ENCODE measurements at places on chromosomes 12 and 14.

- DNase-seq = no peak
These were observed 45.2 kb upstream of the KCNJ8 start for GRCh38 chr12:21819678-21820077.

DNA sequence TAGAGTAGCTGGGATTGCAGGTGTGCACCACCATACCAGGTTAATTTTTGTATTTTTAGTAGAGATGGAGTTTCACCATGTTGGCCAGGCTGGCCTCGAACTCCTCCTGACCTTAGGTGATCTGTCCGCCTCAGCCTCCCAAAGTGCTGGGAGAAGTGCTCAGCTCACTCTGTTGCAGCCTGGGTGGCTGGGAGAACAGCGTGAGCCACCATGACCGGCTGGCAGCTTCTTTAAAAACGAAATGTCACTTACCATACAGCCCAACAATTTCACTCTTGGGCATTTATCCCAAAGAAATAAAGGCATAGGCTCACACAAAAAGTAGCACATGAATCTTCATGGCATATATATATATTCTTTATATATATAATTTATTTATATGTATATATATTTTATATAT is 4.7 kb upstream of the CFAP73 start:
- DNase-seq = no peak

DNA sequence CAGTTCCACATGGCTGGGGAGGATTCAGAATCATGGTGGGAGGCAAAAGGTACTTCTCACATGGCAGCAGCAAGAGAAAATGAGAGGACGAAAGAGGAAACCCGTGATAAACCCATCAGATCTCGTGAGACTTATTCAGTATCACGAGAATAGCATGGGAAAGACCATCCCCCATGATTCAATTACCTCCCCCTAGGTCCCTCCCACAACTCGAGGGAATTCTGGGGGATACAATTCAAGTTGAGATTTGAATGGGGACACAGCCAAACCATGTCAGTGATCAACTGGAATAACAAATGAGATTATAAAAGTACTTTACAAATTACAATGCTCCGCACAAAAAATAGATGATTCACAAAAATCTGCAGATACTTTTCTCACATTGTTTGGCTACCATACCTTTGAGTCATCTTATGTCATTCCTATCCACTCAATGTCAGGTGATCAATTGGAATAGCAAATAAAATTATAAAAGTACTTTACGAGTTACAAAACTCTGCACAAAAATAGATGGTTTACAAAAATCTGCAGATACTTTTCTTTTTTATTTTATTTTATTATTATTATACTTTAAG is 338.9 kb downstream of the C12orf50 start:
- no peak for DNase-seq

DNA sequence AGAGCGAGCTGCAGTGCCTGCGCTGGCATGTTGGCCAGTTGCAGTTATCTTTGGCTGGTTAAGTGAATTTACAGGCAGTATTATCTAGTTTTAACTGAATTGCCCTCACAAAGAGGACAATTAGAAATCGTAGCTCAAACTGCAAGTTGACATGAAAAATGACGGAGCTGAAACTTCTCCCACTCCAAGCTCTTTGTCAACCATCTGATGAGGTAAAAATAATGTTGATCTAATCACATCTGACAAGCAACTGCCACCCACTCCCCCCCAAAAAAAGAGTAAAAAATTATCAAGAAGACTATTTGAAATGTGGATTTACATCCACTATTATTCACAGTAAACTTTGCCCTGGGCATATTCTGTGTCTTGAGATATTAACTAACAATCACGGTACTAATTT is 84.7 kb upstream of the VASH1 start:
- DNase-seq = no peak

GRCh38 chr12:120207227-120207626 is 6.3 kb upstream of the RPLP0 start:
- DNase-seq = no peak

DNA sequence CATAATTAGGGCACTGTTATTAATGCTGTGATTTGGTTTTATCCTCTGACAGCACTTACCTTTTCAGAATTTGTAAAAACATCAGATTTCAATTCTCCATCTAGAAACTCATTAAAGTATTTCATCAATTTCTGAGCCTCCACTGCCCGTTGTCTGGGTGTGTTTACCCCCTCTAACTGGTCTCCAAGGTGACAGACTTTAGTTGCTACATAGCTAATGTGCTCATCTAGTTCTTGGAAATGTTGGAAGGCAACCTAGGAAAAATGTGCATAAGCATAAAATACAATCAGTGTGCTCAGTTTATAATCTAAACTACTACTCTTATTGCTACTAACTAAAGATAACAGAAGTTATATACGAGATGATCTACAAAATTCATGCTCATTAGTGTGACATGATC is 24.6 kb downstream of the EXOC5 start:
- no peak for DNase-seq

GRCh38 chr12:120674097-120674636 is 12.8 kb upstream of the MLEC start:
- DNase-seq = no peak

DNA sequence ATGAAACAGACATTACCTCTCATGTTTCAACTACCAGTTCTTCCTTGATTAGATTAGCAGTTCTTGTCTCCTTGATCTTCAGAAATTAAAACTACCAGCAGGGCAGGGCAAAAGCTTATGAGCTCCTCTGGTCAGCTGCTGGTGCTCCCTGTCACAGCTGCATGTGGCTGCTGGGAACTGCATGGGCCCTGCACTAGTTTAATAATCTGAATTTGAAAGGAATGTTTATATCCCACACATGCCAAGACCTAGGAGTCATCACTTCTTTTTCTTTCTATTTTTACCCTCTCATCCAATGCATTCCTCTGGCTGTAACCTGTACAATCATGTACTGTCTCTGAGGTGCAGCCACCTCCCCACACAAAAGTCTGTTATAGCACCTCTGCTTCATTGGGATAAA is 73.9 kb downstream of the ARMH4 start:
- no peak for DNase-seq

DNA sequence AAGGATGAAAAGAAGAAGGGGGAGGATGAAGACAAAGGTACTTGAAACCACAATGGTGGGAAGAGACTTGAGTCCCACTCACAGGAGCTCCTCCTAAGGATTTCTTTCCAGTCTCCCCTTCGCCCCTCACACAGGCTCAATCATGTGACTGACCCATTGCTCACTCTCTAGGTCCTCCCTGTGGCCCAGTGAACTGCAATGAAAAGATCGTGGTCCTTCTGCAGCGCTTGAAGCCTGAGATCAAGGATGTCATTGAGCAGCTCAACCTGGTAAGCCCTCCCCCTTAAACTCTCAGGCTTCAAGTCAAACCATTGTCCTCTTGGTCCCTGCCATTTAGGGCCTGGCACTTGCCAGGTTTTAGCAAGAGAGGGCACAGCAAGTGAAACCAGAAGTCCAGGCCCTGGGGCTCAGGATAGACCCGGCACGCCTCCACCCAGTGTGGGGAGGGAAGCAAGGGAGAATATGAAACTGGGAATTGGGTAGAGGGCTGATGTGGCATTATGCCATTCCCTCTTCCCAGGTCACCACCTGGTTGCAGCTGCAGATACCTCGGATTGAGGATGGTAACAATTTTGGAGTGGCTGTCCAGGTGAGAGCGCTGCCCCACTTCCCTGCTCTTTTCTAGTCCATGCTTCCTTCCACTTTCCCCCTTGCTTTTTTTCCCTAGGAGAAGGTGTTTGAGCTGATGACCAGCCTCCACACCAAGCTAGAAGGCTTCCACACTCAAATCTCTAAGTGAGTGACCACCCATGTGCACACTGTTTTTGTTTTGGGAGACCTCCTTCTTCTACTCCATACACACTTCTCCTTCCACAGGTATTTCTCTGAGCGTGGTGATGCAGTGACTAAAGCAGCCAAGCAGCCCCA is 1.8 kb downstream of the PSME1 start:
- no peak for DNase-seq

DNA sequence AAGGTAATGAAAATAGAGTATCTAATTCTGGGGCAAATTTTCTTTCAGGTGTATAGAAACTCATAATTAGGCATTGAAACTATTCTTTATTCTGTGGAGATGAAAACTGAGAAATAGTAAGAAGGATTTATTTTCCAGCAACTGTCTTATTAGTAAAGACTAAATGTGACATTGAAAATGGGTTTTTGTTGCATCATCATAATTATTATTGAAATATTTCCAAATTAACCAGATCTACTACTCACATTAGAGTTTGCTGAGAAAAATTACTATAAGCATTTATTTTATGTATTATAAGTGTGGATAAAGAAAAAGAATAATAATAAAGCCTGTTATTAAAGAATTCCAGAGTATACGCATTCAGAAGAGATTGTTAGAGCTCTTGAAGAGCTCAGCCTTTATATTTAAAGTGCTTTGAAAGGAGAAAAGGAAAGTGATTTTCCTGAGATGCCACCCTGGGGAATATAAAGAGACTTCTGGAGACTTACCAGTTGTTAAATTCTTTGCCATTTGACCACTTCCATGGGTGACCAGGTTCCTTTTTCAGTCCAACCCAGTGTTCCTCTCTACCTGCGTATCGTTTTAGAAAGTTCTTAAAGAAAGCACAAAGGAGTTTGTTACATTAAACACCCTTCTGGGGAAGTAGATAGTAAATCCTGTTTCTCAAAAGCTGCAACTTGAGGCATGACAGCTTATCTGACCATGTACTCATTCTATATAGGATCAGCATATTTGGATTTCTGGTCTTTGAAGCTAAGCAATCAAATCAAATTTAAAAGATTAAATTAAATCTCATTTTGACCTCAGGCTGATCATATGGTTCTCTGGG is 6.4 kb downstream of the CD69 start:
- DNase-seq = no peak

- no peak for DNase-seq
These were observed 79.9 kb upstream of the CCDC91 start for GRCh38 chr12:28110329-28110728.

DNA sequence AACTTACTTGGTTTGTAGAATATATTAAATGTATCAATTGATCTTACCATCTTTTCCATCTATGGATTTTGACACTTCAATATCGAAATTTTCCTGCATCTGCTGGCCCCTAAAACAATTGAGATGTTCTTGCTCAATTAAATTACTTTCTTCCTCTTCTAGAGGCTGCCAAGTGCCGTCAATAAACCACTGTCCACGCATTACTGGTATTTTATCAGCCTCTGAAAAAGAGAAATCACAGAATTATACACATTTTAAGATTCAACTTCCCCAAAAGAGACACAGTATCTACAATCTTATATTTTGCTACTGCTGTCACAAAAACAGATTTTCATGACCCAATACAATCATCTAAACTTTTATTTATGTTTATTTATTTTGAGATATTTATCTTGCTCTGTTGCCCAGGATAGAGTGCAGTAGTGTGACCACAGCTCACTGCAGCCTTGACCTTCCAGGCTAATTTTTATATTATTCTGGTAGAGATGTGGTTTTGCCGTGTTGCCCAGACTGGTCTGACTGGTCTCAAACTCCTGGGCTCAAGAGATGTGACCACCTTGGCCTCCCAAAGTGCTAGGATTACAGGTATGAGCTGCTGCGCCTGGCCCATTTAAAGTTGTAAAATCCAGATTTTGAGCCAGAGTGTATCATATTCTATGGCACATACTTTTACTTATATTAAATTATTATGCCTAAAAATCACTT is 49.3 kb downstream of the DDHD1 start:
- no peak for DNase-seq

DNA sequence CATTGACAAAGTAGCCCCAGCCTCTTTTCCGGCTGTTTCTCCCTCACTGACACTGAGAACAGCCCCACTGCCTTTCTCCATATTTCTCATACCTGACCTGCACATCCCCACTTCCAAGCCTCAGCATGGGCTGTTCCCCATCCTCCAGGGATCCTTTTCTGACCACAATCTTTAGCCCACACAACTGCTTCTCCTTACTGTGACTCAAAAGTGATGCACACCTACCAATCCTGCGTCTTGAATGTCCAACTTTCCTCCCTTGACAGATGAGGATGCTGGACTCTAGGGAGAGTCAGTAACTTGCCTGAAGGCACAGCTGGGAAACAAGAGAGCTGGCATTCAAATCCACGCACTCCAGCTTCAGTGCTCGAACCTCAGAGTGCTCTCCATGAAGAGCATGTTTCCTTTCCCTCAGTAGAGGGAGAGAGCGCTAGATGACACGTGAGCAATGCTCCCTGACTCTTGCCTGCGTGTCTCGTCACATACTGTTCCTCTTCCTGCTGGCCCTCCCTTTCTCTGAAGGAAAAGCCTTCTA is 75.6 kb downstream of the NTF3 start:
- DNase-seq = no peak

- DNase-seq = no peak
These were observed 22.6 kb downstream of the KLC1 start for GRCh38 chr14:103651585-103651984.

GRCh38 chr12:78149459-78149858 is 318.8 kb downstream of the NAV3 start:
- no peak for DNase-seq

- no peak for DNase-seq
These were observed 161.9 kb upstream of the WSCD2 start for GRCh38 chr12:107967170-107967569.

- DNase-seq = no peak
These were observed 34.8 kb downstream of the IL31 start for GRCh38 chr12:122139266-122139665.

- no peak for DNase-seq
These were observed 512.4 kb upstream of the TMPO start for GRCh38 chr12:98002887-98003493.

GRCh38 chr14:69895109-69895508 is 15.9 kb downstream of the SMOC1 start:
- no peak for DNase-seq

GRCh38 chr14:97107080-97107479 is 309.9 kb downstream of the VRK1 start:
- no peak for DNase-seq

GRCh38 chr12:4628406-4628805 is 20.4 kb downstream of the AKAP3 start:
- DNase-seq = no peak

GRCh38 chr14:84129941-84130340 is 1400.0 kb upstream of the FLRT2 start:
- DNase-seq = no peak

- no peak for DNase-seq
These were observed 116.4 kb downstream of the PRICKLE1 start for GRCh38 chr12:42473130-42473529.

DNA sequence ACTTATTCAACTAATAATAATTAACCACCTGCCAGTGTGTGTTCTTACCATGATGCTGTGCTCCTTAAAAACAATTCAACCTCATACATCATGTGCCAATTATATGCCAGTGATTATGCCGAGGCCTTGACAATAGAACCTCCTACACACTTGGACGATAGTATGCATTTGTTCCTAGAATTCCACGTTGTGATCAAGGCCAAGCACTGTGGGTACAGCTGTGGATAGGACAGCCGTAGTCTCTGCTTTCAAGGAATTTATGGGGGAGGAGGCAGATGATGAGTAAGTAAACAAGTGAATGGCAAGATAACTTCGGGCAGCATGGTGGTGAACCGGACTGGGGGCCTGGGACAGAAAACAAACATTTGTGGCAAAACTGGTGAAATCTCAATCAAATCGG is 18.0 kb upstream of the MYO1H start:
- DNase-seq = no peak

DNA sequence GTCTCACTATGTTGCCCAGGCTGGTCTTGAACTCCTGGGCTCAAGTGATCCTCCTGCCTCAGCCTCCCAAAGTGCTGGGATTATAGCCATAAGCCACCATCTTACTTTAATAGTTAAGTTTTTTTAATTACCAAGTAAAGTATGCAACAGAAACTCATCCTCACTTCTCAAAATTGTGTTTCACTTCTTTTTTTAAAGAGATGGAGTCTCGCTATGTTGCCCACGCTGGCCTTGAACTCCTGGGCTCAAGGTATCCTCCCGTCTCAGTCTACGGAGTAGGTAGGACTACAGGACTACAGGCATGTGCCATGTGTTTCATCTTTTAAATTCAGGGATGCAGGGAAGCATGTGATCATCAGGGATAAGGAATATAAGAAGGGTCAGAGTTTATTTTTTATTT is 17.2 kb upstream of the ARID2 start:
- DNase-seq = no peak

Measured in SIG-M5 (cell line).